ENCODE measurements at places on chromosomes 16 and 17.

DNA sequence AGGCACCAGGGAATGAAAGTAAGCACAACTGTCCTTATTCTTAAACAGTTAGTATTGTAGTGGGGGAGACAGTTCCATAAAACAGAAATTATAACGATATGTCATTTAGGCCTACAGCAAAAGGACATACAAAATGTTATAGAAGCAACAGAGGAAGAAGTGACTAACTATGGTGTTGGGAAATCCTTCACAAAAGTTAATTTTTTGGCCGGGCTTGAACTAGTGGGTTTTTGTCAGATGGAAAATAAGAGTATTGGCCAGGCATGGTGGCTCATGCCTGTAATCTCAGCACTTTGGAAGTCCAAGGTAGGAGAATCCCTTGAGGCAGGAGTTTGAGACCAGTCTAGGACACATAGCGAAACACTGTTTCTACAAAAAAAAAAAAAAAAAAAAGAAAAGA is 127.8 kb downstream of the SSH2 start:
- no peak for DNase-seq

- DNase-seq = peak; percentile 88
These were observed 45.4 kb upstream of the GINS3 start for GRCh38 chr16:58346831-58347371.

DNA sequence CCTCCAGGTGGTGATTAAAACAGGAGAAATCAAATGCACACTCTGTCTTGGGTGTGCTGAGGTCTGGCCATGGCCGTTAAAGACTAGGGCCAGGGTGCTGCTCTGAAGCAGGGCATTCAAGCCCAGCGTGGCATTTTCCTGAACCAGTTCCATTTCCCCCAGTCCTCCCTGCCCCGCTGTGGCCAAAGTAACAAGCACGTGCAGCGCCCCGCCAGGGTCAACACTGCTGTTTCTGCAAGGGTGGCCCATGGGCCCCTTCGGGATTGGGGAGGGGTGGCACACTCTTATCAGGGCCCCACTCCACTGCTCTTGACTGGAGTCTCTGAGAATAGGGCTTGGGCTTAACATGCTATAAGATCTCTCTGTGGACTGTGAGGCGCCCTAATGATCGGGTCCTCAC is 72.9 kb downstream of the IL21R start:
- DNase-seq = no peak

DNA sequence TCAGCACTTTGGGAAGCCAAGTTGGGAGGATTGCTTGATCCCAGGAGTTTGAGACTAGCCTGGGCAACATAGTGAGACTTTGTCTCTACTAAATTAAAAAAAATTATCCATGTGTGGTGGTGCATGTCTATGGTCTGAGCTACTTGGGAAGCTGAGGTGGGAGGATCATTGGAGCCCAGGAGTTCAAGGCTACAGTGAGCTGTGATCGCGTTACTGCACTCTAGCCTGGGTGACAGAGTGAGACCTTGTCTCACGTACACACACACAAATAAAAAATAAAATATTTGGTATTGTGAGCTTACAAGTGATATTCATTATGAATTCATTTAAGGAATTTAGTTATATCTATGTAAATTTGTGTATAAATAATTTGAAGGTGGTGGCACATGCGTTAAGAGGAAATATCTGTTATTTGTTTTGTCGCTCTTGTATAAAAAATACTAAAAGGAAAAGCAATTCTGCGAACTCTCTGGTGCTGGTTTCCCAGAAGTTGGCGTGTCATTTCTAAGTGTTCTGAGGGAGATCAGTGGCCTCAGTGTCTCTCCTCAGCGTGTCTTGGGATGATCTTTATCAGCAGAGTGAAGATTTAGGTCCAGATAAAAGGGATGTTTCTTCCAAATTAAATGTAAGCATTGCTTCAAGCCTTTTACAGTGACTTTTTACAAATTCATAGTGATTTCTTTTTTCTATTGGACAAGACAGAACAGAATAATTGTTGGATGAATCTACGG is 187.6 kb downstream of the FTO start:
- DNase-seq = no peak

DNA sequence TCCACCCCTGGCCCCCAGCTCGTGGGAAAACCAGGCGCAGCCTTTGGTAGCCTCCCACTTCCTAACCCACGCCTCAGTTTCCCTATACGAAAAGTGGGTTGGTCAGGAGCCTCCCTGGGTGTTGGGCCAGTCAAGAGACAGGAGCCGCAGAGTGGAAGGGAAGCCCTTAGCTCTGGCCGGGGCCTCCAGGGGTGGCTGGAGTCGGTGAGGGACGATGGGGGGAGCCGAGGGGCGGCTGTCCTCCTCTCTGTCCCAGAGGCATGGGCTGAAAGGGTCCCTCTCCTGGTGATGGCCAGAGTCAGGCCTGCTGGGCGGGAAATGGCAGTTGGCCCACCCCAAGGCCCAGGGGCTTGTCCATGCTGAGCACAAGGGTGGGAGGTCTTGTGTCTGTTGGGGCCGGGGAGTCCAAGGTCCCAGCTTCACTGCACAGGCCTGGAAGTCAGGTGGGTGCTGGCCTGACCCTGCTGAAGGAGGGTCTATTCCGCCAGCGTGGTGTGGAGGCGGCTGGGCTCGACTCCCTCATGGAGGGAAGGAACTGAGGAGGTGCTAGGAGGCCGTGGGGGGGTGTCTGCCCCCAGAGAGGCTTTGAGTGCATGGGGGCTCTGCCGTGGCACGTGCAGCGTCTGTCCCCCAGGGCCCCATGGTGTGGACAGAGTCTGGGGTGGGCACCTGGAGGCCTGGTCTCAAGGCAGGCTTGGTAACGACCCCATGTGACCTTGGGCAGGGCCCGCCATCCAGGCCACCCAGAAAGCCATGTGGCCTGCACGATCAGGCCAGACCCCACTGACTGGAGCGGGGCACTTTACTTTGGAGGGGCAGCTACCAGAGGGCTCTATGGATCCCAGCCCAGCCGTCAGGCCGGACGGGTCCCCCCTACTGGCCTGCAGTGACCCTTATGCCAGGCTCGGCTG is 1.1 kb downstream of the SLC16A3 start:
- no peak for DNase-seq
